ENCODE measurements at places on chromosomes 6 and 20.

- no peak for DNase-seq
Measured at GRCh38 chr6:32082935-32083334, 26.2 kb downstream of the TNXB start.

DNA sequence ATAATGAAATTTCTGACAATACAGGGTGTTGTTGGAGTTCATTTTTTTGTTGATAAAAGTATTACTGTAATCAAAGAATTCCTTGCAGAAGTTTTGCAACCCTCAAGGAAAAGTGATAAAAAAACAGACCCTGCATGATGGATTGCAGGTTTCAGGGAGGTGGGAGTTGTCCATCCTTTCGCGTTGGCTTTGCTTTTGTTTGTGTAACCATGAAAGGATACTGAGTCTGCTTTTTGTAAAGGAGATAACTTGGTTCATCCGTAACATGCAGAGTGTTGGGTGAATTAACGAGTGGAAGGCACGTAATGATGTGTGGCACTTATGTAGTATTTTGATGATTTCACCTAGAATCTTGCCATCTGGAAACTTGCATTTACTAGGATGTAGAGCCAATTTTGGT is 23.6 kb downstream of the FOXO3 start:
- no peak for DNase-seq

DNA sequence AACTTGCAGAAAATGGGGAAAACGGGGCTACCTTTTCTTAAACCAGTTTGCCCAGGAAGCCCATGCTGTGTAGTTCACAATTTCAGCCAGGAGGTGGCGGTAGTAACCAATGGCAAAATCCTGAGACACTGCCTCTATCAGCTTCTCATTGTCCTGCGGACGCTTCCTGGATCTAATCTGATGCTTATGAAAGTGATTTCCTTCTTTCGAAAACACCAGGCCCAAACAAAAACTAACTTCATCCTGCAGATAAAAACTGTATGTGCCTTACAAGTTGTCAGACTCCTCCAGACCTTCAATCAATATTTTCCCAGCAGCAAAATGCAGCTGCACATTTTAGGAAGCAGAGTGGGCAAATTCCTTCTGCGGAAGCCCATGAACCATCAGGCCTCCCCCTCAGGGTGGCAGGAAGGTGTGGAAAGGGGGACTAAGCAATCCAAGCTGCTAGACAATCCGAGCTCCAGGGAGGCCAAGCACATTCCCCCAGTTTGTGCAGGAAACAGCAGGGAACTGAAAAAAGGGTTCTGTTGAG is 88.5 kb downstream of the LY86 start:
- DNase-seq: peak; percentile 89

- DNase-seq: peak; percentile 71
Measured at GRCh38 chr20:9407805-9408421, 106.5 kb upstream of the LAMP5 start.

DNA sequence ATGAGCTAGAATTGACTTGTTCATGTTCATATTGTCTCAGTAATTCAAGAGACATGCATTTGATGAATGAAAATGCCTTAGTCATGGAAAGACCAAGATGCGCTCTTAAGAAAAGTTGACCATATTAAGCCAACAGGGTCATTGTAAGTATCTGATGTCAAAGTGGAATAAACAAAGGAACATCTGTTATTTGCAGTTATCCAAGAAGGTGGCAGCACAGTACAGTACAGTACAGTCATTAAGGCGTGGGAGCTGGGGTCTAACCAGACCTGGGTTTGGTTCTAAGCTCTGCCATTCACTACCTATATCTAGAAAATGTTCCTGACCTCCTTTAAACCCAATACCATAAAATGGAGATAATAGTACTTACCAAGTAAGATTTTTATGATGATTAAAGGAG is 178.1 kb downstream of the BACH2 start:
- no peak for DNase-seq

GRCh38 chr6:156450421-156450820 is 326.8 kb upstream of the ARID1B start:
- DNase-seq: no peak

- DNase-seq: no peak
Measured at GRCh38 chr20:60687213-60687612, 564.8 kb upstream of the CDH4 start.

- no peak for DNase-seq
Measured at GRCh38 chr20:24545168-24545567, 75.7 kb downstream of the SYNDIG1 start.

DNA sequence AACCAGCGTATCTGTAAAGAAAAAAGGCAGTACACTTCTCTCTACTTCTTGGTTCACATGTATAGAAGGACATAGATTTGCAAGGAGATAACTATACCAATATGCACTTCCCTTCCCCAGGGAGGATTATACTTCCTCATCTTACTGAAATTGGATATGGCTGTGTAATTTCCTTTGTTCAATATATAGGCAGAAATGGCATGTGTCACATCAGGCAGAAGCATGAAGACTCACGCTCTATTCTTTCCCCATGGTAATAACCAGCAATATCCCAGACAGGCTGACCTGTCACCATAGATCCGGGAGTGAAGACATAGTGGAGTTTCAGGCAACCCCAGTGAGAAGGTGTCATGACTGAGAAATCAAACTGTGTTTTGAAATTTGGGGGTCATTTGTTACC is 518.3 kb downstream of the KIF16B start:
- DNase-seq: no peak

- peak; percentile 83 for DNase-seq
Measured at GRCh38 chr6:113969888-113970804, 802 bp downstream of the HDAC2 start.

All from right forelimb (tissue), 1 donor.